ENCODE measurements at places on chromosomes 3 and 15. TPM values are rescaled to one million over a fixed set of nuclear protein-coding genes. Genes with fewer than 3 reads are reported as not detected.

- DNase-seq, result no peak
Measured at GRCh38 chr15:63487076-63487757, 17.2 kb upstream of the USP3 start.

- no peak for DNase-seq
Measured at GRCh38 chr3:16739541-16740105, 134.4 kb upstream of the DAZL start.

DNA sequence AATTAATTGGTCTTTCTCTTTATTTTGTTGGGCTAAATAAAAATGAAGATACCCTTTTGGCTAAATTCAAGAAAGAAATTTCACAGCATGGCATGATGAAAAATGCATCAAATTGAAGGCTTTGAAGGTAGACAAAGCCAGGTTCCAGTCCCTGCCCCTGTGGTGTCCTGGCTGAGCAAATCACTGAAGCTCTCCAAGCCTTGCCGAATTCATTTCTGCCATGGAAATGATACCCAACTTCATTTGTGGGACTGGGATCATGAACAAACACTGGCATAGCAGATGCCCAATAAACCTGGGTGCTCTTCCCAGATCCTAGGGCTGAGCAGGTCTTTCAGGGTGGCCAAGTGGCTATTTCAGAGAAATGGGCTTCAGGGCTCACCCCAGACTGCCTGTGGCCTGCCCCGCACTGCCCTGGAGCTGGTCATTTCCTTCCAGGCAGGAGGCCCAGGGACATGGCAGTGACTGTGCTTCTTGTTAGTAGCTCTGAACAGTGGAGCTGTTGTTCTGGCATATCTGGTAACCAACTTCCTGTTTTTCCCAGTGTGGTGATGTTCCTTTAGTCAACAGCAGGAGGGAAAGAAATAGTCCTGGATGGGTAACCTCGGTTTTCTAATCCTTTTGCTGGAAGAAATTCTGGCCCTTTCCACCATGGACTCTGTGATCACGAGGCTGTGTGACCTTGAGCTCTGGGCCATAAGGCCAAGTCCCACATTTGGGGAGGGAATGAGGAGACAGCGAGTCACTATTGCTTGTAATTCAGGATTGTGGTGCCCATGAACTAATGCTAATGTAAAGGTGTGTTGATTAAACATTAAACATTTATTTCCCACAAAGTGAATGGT is 47.6 kb downstream of the CTDSPL start:
- DNase-seq, result no peak

- no peak for DNase-seq
Measured at GRCh38 chr3:39485547-39485946, 18.1 kb downstream of the MOBP start.

- no peak for DNase-seq
Measured at GRCh38 chr3:110804856-110805255, 266.8 kb upstream of the NECTIN3 start.

DNA sequence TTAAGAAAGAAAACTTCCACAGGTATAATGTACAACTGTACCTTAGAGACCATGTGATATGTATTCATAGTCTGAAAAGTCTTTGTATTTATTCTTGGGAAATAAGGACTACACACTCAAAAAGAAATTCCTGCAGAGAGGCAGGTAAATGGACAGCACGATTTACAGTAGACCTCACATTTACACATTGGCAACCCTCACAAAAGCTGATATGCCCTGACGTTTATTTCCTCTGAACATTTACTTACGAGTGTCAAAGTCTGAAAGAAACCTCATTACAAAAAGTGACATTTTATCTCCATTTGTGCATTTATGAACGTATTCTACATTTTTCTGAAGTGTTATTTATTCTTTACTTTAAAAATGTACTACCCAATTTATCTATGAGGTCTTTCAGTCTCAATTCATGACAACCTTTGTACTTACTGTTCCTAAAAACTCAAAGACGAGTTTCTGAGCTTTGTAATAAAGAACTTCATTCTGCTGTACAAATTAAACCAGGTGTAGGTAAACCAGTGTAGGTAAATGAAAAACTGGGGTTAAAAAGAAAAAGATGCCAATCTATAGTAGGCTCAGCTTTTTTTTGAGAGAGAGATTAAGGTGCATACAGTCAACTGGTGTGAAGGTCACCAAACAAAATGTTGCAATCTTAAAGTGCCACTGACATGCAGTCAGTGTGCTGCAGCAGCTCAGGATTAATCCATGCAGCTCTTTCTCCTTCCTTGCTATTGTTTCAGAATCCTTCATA is 44.3 kb downstream of the THRB start:
- DNase-seq, result no peak

DNA sequence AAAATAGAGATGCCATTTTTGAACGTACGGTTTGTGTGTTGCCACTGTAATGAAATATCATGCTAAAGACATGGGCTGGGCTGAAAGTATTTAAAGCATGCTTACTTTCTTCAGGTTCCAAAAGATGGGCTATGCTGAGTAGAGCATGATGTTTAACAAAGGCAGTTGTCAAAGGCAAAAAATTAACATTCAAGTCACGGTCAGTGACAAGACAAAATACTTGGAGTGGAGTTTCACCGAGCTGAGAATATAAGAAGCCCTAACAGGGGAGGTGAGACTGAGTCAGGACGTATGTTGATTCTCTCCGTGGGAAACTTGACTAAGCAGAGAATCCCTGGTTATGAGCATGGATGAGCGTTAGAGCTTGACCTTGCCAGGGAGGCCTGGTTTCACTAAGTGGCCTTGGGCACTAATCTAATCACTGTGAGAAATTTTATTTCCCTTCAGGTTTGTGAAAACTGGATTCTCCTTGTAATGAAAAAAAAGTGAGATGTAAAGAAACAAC is 218.2 kb upstream of the ADAMTS9 start:
- no peak for DNase-seq

DNA sequence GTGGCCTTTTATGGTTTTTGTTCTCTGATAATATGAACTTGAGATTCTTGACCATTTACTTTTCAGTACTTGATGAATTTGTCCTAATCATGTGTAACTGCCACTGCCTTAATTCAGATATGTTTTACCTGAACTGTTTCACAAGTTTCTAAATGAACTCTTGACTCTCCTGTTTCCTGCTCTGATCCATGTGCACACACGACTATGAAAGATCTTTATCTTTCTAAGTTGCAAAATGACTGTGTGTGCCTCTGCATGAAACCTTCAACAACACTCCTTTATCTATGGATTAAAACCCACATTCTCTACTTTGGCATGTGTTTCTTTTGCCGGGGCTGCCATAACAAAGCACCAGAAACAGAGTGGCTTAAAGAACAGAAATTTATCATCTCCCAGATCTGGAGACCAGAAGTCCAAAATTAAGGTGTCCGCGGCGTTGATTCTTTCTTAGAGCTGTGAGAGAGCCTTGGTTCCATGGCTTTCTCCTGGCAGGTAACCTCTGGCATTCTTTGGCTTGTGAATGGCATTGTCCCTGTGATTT is 275.0 kb downstream of the ADAMTSL3 start:
- DNase-seq, result no peak

- peak; percentile 61 for DNase-seq
Measured at GRCh38 chr3:133040696-133041523, 2.7 kb downstream of the TMEM108 start.

GRCh38 chr3:173676094-173676493 is 278.6 kb downstream of the NLGN1 start:
- DNase-seq, result no peak

DNA sequence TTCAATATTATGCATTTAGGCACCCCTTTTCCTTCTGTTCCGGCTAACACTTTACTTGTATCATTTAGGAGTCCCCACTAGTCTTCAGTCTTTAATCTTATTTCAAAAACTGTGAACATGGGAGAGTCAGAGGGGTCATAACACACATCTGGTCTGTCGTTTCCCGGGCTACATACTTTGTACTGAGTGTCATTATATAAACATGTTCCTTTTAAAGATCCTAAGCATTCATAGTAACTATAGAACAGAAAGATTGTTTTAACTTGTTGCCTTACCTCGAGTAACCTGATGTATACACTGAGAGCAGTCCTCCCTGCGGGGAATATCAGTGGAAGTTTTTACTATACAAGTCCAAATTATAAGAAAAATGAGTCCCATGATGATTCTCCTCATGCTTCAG is 78.2 kb upstream of the VEPH1 start:
- no peak for DNase-seq

DNA sequence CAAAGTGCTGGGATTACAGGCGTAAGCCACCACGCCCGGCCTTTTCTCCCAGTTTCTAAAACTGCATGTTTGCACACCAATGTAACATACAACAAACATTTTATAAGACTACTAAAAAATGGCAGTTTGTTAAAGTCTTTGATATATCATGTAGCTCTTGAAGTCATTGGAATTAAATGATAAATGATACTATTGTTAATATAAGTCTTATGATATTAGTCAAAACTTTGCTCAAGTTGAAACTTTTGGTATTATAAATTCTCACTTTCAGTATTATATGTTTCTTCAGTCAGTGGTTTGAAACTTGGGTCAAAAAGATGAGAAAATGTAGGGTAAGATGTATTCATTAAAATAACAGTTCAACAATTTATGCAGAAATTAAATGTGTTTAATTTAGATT is 117.6 kb upstream of the TBL1XR1 start:
- no peak for DNase-seq

DNA sequence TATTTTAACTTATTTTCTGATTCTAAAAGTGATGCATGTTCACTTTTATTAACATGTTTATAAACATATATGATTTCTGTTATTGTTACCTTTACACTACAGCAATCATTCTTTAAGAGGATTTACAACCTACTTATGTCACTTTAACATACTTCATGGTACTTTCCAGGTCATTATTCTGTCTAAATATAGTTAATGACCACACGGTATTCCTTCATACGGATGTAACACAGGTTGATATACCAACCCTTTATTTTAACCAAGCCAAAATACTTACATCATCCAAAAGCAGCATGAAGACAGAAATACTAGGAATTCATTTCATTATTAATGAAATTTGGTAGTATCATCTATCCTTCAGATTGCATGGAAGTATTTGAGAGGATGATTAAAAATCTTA is 18.6 kb downstream of the PIK3R4 start:
- no peak for DNase-seq

GRCh38 chr15:89809787-89810148 is 4.9 kb downstream of the ANPEP start:
- no peak for DNase-seq

DNA sequence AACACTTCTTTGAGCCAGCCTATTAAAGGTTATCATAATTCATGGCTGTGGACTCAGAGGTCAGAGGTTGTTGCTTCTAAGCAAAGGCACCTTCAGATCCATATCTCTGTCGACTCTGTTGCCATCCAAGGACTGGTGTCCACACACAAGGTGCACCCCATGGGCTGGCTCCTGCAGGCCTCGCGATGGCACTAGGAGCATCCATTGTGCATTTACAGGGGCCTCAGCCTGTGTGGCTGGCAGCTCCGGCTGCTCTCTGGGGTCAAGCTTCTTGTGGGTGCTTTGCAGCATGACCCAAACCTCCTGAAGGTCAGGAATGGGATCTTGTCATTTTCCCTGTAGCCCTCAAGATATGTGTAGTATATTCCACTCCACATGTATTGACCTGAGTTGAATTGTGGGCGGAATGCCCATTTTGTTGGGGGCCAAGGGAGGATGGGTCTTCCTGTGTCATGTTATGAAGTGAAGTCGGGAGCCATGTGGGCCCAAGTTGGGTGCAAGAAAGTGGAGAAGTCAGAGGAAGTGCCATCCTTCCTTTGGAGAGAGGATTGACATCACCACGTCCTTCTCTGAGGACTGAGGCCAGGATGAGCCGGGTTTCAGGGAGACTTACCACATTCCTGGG is 43.9 kb downstream of the CHDH start:
- DNase-seq, result no peak

GRCh38 chr3:123605789-123606234 is 21.0 kb upstream of the HACD2 start:
- no peak for DNase-seq

DNA sequence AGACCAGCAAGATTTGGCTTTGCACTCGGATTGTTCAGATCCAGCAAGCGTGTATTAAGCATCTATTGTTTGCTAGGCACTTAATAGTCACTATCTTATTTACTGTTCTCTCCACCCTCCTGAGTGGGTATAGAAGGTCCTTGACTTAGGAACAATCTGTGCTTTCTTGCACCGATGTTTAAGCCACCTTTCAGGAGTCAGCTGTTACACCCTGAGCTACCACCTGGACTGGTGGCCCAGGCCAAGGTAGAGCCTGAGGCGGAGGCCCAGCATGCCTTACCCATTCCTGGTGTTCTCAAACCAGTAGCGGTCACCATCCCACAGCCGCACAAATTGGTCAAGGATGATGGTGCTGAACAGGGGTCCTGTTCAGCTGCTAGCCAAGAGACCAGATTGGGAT is 10.0 kb downstream of the DUOX1 start:
- no peak for DNase-seq

- DNase-seq, result no peak
Measured at GRCh38 chr3:44120721-44121582, 120.7 kb upstream of the TOPAZ1 start.

GRCh38 chr3:150376001-150376848 is 31.9 kb upstream of the TSC22D2 start:
- no peak for DNase-seq

DNA sequence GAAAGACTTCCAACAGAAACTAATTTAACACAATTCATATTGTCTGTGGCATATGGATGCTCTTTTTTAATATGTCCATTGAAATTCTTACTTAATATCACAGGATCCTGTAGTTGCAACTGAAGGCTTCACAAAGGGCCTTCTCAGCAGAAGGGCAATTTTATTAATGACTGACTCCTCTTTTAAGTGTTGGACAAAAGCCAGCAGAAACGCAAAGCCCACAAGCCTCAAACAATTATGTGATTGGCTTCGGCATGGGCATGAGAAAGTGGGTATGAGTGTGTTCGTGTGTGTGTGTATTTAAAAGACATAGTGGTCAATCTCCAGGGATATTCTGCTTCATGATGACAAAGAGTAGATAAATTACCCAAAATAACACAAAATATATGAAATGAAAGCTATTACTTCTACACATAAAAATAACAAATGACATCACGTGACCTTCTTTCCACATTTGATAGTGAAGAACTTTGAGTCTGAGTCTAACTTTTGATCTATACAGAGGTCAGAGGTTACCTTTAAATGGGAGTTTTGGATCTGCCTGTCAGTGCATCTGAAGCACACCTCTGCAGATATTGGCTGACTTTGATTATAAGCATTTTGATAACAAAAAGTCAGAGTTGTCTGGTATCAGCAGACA is 496.9 kb downstream of the CADM2 start:
- no peak for DNase-seq

- DNase-seq, result no peak
Measured at GRCh38 chr3:52132041-52132440, 22.2 kb downstream of the POC1A start.

- DNase-seq, result no peak
Measured at GRCh38 chr3:193771011-193771652, 178.1 kb downstream of the OPA1 start.

DNA sequence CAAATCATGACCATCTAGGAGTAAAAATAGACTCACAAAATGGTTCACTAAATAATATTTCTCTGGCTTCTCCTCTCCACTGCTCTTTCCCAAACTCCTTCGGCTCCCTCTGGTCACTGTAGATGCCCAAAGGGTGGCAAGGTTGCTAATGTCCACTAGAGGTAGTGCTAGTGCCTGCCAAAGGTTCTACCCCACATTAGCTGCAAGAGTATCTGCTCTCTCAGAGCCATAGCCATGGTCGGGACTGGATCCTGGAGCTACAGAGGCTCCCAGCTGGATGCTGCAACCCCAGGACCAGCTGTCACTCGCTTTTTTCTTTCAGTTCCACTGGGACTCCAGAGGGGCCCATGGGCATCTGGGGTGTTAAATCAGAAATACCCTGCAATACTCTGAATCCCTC is 8.5 kb downstream of the HTR3D start:
- DNase-seq, result no peak

The PTH1R gene
- 279 TPM for polyA plus RNA-seq

The BFSP2 gene
- 0.32 TPM for polyA plus RNA-seq

The GP5 gene
- polyA plus RNA-seq, result 0.69 TPM

The PROS1 gene
- 37.3 TPM for polyA plus RNA-seq

The XYLB gene
- polyA plus RNA-seq, result 13.2 TPM

The CIP2A gene
- 20.3 TPM for polyA plus RNA-seq
